ENCODE measurements at places on chromosomes 6 and 20. TPM values are rescaled to one million over a fixed set of nuclear protein-coding genes. Genes with fewer than 3 reads are reported as not detected.

DNA sequence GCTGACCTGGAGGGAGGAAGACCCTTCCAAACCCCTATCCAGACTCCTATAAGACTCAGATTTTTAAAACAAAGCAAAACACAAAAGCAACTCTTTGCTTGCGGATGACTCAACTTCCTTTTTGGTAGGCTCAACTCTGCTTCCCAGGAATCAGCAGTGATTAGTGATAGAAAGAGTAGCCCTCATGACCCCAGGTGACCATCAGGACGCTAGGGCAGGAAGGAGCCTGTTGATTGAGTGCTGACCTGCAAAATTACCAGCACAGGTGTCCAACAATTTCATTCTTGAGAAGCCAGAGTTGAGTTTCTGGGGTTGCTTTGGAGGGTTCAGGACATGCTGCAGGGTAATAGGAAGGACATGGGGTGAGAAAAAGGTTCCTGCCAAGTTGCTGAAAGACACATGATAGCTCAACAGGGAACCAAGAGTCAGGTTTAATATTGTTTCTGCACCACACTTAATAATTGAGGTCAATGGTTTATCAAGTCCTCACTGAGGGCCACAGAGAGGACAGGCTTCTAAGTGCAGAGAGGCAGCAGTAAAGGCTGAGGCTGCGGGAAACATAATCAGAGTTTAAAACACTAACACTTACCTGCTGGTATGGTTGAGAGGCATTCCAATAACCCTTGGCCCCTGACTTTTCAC, 67.4 kb upstream of the BMP2 start:
- peaks cover 64% of the 10 kb centered on the region for H3K4me1 ChIP-seq
- no peak overlapping the region for H3K27ac ChIP-seq
- H3K4me3 ChIP-seq = no peak overlapping the region
- H3K27me3 ChIP-seq = no peaks in the 10 kb centered on the region
- no peaks in the 10 kb centered on the region for H3K36me3 ChIP-seq
- no peak for DNase-seq

PSMA7 gene
- polyA plus RNA-seq = 136 TPM

GRCh38 chr6:121465101-121465500, 29.7 kb downstream of the GJA1 start:
- no peaks in the 10 kb centered on the region for H3K4me1 ChIP-seq
- H3K36me3 ChIP-seq = no peaks in the 10 kb centered on the region
- no peak overlapping the region for H3K27ac ChIP-seq
- no peak overlapping the region for H3K4me3 ChIP-seq

DNA sequence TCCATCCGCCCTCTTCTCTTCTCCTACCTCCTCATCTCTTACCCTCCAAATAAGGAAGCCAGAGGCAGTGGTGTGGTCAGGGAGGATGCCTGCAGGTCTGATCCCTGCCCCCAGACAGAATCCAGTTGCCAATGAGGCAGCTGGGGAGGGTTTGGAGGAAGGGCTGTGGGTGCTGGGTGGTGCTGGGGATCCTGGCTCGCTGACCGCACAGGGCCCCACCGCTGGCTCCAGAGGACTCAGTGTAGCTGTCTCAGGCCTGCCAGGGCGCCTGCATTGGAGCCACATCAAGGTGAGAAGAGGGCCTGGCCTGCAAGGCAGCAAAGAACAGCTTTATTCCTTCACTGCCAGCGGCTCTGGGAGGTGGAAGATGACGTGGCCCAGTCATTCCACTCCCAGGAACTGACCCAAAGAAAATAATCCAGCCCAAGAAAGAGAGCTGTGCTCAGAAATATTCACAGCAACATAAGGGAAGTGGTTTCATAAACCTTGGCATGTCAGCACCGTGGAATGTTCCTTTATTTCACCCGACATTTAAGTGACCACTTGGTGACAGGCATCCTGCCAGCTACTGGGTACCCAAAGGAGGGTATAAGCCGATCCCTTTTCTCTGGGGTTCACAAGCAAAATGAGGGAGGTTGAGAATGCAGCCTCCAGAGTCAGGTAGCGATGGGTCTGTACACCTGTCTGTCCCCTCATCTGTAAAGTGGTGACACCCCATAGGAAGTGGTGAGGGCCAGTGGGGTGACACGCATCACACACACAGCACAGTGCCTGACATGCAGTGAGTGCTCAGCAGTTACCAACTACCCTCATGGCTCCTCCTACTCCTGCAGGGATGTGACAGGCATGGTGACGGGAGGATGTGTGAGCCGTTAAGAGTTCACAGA, 125.1 kb downstream of the SNX5 start:
- H3K4me1 ChIP-seq = peaks cover 3% of the 10 kb centered on the region
- H3K27ac ChIP-seq = no peak overlapping the region
- H3K36me3 ChIP-seq = no peaks in the 10 kb centered on the region
- no peak for DNase-seq
- no peaks in the 10 kb centered on the region for H3K27me3 ChIP-seq
- H3K4me3 ChIP-seq = no peak overlapping the region

- H3K27ac ChIP-seq = no peak overlapping the region
- no peaks in the 10 kb centered on the region for H3K27me3 ChIP-seq
- H3K36me3 ChIP-seq = no peaks in the 10 kb centered on the region
- DNase-seq = no peak
- no peak overlapping the region for H3K4me3 ChIP-seq
Measured at GRCh38 chr6:156410649-156411048, 366.5 kb upstream of the ARID1B start.

PAX1 gene
- 0.03 TPM for polyA plus RNA-seq

TFAP2D gene
- polyA plus RNA-seq = not detected

DNA sequence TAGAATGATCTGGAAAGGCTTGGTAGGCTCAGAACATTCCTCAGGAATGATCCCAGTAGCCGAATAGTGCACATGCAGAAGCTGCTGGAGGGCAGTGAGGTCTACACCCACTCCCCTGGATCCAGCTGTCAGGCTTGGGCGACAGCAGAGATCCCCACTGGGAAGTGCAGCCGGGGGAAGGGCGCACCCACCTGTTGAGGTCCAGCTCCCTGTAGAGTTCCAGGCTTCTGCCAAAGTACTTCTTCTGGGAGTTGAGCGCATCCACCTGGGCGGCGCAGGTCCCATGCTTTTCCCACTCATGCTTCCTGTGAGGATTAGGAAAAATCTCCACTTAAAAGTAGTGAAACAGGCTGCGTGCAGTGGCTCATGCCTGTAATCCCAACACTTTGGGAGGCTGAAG, 17.6 kb downstream of the RNASET2 start:
- DNase-seq = no peak
- H3K27ac ChIP-seq = no peak overlapping the region
- H3K36me3 ChIP-seq = peaks cover 48% of the 10 kb centered on the region
- no peak overlapping the region for H3K4me3 ChIP-seq

- no peaks in the 10 kb centered on the region for H3K4me1 ChIP-seq
- H3K27ac ChIP-seq = no peak overlapping the region
- H3K36me3 ChIP-seq = no peaks in the 10 kb centered on the region
- H3K4me3 ChIP-seq = no peak overlapping the region
- no peak for DNase-seq
Measured at GRCh38 chr6:48417927-48418326, 306.9 kb upstream of the PTCHD4 start.

DNA sequence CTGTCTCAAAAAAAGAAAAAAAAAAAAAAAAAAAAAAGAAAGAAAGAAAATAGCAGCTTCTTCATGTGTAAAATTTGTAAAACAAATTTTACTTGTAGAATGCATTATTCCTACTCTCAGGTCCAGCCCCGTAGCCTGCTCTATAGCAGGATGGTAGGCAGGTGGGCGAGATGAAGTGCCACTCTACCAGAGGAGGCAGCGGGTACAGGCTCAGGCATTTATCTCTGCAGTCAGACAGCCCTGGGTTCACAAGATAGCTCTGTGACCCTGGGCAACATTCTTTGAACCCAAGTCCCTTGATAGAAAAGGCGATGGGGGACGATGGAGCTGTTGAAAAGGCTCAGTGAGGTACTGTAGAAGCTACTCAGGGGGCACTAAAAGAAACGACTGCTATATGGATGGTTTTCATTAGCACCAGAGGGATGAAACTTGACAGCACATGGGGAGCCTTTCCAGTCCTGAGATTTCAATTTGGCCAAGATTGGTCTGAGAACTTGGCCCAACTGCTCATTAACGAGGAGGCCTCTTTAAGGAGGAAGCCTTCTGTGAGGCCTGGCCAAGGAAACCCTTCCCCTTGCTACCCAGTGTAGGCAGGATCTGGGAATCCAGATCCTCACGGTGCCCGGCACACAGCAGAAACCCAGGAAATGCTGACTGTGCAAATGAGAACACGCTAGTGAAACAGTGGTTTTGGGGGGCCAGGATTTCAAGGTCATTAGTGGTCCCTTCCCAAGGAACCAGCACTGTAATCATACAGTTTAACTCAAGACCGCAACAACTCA, 63.1 kb downstream of the MYH7B start:
- no peak for DNase-seq
- H3K4me1 ChIP-seq = no peaks in the 10 kb centered on the region
- no peaks in the 10 kb centered on the region for H3K27me3 ChIP-seq

PDE10A gene
- polyA plus RNA-seq = 0.54 TPM

- H3K4me3 ChIP-seq = no peak overlapping the region
- H3K27me3 ChIP-seq = no peaks in the 10 kb centered on the region
- H3K36me3 ChIP-seq = peaks cover 8% of the 10 kb centered on the region
- H3K27ac ChIP-seq = peak overlapping the region; percentile 0
- DNase-seq = peak; percentile 51
Measured at GRCh38 chr6:129661536-129662405, 48.2 kb downstream of the ARHGAP18 start.

DNA sequence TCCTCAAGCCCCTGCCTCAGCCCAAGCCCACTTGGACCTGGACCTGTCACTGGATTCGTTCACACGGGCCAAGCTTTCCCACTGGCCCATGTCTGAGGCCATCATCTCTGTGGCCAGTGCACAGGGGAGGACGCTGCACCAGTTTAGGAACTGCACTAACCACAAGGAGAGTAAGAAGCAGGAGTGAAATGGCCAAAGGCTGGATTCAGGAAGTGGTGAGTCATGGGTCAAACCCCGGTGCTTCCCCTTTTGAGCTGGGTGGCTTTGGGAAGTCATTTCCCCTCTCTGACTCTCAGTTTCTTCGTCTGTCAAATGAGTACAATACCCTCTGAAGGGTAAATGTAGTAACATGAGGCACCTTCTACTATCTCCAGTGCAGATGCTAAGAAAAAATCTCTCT, 87.9 kb downstream of the CD40 start:
- H3K27me3 ChIP-seq = peaks cover 25% of the 10 kb centered on the region
- no peaks in the 10 kb centered on the region for H3K4me1 ChIP-seq
- H3K27ac ChIP-seq = no peak overlapping the region
- H3K36me3 ChIP-seq = no peaks in the 10 kb centered on the region
- H3K4me3 ChIP-seq = no peak overlapping the region
- peak; percentile 6 for DNase-seq

- H3K36me3 ChIP-seq = no peaks in the 10 kb centered on the region
- no peaks in the 10 kb centered on the region for H3K4me1 ChIP-seq
- no peak overlapping the region for H3K4me3 ChIP-seq
Measured at GRCh38 chr6:113127786-113128419, 729.2 kb upstream of the MARCKS start.

GRCh38 chr6:107185391-107185970, 70.2 kb upstream of the BEND3 start:
- no peaks in the 10 kb centered on the region for H3K27me3 ChIP-seq
- no peak overlapping the region for H3K27ac ChIP-seq
- no peaks in the 10 kb centered on the region for H3K4me1 ChIP-seq

LAMP5 gene
- polyA plus RNA-seq = 0.86 TPM
